A549 treated with CpdA at 1 μM for 4 hours (cell line): ENCODE measurements at places on chromosomes 13 and 19. TPM values are rescaled to one million over a fixed set of nuclear protein-coding genes. Genes with fewer than 3 reads are reported as not detected.

MAST3 gene
- total RNA-seq: 1.7 to 2.6 TPM (median 1.9 TPM) in 5 replicates

SGCG gene
- total RNA-seq: not detected in 5 replicates

ZNF829 gene
- total RNA-seq: 0.33 to 0.51 TPM (median 0.49 TPM) in 5 replicates

CEACAM16 gene
- total RNA-seq: 0.08 to 0.23 TPM (median 0.11 TPM) in 3 of 5 replicates, not detected in the others

DLL3 gene
- total RNA-seq: 7.7 to 11.3 TPM (median 10.4 TPM) in 5 replicates

C19orf73 gene
- 1.2 to 2.5 TPM (median 1.8 TPM) in 5 replicates for total RNA-seq

DNAJC15 gene
- under 0.01 to 0.10 TPM (median 0.06 TPM) in 3 of 5 replicates, not detected in the others for total RNA-seq
